ENCODE measurements at places on chromosomes 2 and 18. TPM values are rescaled to one million over a fixed set of nuclear protein-coding genes. Genes with fewer than 3 reads are reported as not detected.

The NDC80 gene
- 5.6 TPM for total RNA-seq

The TDRD15 gene
- 0.08 TPM for total RNA-seq

The GKN1 gene
- total RNA-seq = 0.53 TPM

The G6PC2 gene
- not detected for total RNA-seq

The CFAP65 gene
- 0.12 TPM for total RNA-seq

The UGT1A3 gene
- total RNA-seq = not detected

The COPS7B gene
- total RNA-seq = 15.9 TPM

The CXCR2 gene
- not detected for total RNA-seq

The PRKAG3 gene
- not detected for total RNA-seq

The IL1F10 gene
- not detected for total RNA-seq

The FOXI3 gene
- total RNA-seq = not detected

The NPC1 gene
- total RNA-seq = 57.5 TPM

The TMX3 gene
- total RNA-seq = 40.2 TPM

The ATG16L1 gene
- total RNA-seq = 28.2 TPM

The BARD1 gene
- 14.5 TPM for total RNA-seq

The SNORC gene
- 1.4 TPM for total RNA-seq

The UBE2F gene
- 52.8 TPM for total RNA-seq

The FARSB gene
- total RNA-seq = 12.9 TPM

The ANKRD30B gene
- not detected for total RNA-seq

The WNT6 gene
- total RNA-seq = 11.3 TPM

The LTBP1 gene
- 60.9 TPM for total RNA-seq

The PARD3B gene
- total RNA-seq = 21.1 TPM

The ACVR1C gene
- 2.4 TPM for total RNA-seq

The TTN gene
- total RNA-seq = 10.1 TPM

The SCYGR4 gene
- total RNA-seq = not detected

The ESPNL gene
- 0.36 TPM for total RNA-seq

The HOXD9 gene
- total RNA-seq = 2.9 TPM

The TRPM8 gene
- total RNA-seq = 0.84 TPM

All from hepatocyte (in vitro differentiated cells).